NCI-H187 treated with DMSO at 0.1 percent for 48 hours (cell line): ENCODE measurements at places on chromosomes 16 and 17.

DNA sequence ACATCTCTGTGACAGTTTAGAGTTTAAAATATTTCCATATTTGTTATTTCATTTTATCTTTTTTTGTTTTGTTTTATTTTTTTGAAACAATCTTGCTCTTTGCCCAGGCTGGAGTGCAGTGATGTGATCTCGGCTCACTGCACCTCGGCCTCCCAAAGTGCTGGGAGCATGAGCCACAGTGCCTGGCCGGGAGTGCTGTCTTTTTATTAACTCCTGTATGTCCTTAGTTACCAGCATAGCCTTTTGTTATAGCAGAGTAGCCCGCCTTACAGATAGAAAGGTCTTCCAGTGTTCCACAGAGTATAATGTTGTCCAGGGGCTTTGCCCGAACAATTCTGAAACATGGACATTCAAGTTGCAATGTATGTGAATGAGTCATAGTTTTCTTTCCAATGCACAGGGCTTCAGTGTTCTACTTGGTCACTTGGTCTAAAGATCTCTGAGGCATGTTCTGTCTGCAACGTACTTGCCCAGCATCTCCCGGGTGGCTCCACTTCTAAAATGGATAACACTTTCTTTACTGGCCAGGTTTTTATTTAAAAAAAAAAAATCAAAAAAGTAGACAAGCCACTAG lies 125.6 kb downstream of the KCNJ18 start:
- DNase-seq = no peak

DNA sequence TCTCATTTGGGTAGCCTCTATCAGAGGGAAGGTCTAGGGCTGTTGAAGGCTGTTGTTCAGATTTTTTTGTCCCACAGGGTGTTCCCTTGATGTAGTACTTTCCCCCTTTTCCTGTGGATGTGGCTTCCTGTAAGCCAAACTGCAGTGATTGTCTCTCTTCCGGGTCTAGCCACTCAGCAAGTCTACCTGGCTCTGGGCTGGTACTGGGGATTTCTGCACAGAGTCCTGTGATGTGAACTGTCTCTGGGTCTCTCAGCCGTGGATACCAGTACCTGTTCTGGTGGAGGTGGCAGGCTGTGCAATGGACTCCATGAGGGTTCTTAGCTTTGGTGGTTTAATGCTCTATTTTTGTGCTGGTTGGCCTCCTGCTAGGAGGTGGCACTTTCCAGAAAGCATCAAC lies 23.3 kb upstream of the CCR7 start:
- DNase-seq = no peak

DNA sequence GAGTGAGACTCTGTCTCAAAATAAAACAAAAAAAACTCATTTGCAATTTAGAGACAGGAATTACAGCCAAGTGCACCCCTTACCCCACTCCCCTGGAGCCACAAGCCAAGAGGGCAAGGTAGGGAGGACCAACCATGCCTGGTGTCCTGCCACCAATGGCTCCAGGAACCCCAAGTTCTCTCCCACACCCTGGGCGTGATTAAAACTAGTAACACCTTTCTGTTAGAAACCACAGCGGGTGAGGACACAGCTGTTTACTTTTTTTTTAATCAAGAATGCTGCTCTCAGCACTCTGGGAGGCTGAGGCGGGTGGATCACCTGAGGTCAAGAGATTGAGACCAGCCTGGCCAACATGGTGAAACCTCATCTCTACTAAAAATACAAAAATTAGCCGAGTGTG lies 38.1 kb downstream of the ANKRD11 start:
- DNase-seq = no peak

DNA sequence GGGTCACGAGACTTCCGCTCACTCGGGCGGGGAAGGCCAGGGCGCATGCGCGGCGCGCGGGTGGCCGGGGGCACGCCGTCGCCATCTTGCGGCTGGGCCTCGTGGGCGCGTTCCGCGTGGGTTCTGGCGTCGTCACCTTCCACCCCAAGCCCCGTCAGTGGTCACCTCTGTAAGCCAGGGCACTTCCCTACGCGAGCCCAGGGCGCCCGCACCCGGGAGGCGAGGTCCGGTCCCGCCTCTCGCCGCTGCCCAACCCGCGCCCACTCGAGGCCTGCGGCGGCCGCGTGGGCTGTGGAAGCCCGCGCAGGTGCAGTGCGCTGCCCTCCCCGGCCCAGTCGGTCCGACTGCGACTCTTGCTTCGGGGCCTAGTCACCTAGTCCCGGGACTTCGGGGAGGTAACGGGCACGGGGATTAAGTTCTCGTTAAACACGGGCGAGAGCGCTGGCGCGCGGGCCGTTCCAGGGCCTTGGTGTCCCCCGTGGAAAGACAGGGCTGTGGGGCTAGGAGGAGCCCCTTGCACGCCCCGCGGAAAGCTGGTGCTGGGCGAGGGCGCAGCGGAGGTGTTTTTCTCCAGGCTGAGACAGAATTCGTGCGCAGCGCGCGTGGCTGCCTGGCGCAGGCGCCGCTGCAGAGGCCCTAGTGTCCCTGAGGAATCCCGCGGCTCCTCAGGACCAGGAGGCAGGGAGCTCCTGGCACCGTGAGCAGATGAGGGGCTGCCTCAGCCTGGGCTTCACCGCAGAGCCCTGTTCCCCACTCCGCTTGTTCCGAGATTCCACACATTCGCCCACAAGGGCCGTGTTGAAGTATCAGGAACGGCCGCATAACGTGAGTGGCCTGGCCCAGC lies 472 bp upstream of the ARHGDIA start:
- DNase-seq = peak; percentile 21
